PC-9 (cell line): ENCODE measurements at places on chromosomes 11 and 22. TPM values are rescaled to one million over a fixed set of nuclear protein-coding genes. Genes with fewer than 3 reads are reported as not detected.

DNA sequence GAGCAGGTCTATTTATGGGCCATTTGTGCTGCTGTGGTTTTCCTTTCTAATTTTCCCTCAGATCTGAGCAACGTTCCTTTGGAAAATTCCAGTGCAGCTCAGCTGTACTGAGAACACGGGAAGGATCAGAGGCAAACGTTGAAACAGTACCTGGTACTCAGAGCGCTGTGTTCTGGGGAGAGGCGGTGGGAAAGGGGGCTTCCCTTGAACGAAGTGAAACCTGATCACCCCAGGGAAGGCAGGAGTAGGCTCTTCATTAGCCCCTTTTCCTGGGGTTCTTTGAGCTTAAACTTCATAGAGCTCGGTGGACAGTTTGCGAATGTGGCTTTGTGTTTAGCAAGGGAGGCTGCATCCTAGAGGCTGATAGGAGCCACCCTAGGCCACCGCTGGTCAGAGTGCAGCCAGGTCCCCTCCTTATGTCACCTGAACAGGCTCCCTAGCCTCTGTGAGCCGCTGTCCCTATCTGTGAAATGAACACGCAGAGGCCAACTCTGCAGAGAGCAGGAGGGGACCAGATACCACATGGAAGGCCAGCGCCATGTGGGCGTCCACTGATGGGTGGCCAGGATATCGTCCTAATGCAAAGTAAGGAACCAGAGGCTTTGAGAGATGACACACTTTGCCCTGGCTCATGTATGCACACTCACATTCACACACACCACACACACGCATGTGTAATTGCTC is 1464.8 kb downstream of the BRD1 start:
- H3K27me3 ChIP-seq: peaks cover 88% of the 10 kb centered on the region
- no peaks in the 10 kb centered on the region for H3K4me1 ChIP-seq
- no peak overlapping the region for H3K27ac ChIP-seq
- DNase-seq: no peak
- H3K36me3 ChIP-seq: no peaks in the 10 kb centered on the region
- no peak overlapping the region for H3K4me3 ChIP-seq

GRCh38 chr22:49352361-49353169 is 475.1 kb downstream of the BRD1 start:
- no peak overlapping the region for H3K4me3 ChIP-seq
- no peak overlapping the region for H3K27ac ChIP-seq

Gene PARVB
- total RNA-seq: 35.3 and 40.9 TPM in 2 replicates

Gene DHCR7
- 118 and 311 TPM in 2 replicates for total RNA-seq

- no peaks in the 10 kb centered on the region for H3K4me1 ChIP-seq
These were observed 15.4 kb downstream of the SLC3A2 start for GRCh38 chr11:62896049-62896448.

Gene HORMAD2
- 0.20 TPM in 1 of 2 replicates, not detected in the other for total RNA-seq

DNA sequence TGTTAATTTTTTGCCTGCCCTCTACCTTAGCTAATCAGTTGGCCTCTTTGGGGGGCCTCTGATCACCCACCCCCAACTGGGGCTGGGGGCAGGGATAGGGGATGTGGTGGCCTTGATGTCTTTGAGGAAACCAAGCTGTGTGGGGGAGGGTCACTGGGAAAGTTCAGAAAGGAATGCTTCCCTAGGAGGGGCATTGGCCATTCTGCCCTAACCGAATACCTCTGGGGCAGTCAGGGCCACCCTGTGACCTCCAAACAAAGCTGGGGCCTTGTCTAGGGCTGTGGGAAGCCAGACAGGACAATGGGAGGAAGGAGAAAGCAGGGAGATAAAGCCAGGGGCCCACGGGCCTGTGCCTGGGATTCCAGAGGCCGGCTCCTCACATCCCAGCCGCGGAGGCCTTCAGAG is 97.5 kb downstream of the TSPAN18 start:
- H3K27ac ChIP-seq: no peak overlapping the region
- no peaks in the 10 kb centered on the region for H3K36me3 ChIP-seq
- no peak for DNase-seq
- H3K4me3 ChIP-seq: no peak overlapping the region

DNA sequence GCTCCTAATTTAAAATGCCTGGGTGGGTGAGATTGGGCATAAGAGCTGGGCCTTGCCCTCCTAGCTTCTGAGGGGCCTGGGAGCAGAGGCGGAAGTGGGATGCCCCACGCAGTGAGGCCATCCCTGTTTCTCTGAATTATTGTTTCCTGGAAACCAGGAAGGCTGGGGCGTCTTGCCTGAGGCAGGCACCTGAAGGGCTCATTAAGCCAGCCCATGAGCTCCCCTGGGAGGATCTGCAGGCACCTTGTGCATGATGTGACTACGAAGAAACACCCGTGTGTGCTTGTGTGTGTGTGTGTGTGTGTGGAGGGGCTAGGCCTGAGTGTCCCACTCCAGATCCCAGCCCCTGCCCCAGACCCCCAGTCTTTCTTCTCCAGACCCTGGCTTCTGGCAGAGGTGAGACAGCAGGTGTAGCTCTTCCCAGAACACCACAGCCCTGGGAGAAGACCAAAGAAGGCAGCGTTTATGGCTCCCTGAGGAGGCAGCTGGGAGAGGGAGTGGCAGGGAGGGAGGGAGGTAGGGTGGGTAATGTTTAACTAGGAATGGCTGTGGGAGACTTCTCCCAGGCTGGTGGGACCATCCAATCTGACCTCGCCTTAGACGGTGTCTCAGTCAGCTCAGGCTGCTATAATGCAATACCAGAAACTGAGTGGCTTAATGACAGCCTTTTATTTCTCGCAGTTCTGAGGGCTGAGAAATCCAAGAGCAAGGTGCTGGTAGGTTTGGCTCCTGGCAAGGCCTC is 2.1 kb upstream of the BATF2 start:
- no peak overlapping the region for H3K27ac ChIP-seq
- H3K36me3 ChIP-seq: no peaks in the 10 kb centered on the region
- no peak overlapping the region for H3K4me3 ChIP-seq

Gene TRIM6
- 3.9 and 4.8 TPM in 2 replicates for total RNA-seq

Gene SLCO2B1
- total RNA-seq: 1.3 TPM in 1 of 2 replicates, not detected in the other

DNA sequence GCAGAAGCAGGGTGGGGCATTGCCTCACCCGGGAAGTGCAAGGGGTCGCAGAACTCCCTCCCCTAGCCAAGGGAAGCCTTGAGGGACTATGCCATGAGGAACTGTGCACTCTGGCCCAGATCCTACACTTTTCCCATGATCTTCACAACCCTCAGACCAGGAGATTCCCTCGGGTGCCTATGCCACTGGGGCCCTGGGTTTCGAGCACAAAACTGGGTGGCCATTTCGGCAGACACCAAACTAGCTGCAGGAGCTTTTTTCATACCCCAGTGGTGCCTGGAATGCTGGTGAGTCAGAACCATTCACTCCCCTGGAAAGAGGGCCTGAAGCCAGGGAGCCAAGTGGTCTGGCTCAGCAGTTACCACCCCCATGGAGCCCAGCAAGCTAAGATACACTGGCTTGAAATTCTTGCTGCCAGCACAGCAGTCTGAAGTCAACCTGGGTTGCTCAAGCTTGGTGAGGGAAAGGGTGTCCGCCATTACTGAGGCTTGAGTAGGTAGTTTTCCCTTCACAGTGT is 573.7 kb upstream of the ANO3 start:
- H3K27me3 ChIP-seq: no peaks in the 10 kb centered on the region
- no peaks in the 10 kb centered on the region for H3K4me1 ChIP-seq
- H3K4me3 ChIP-seq: no peak overlapping the region
- no peaks in the 10 kb centered on the region for H3K36me3 ChIP-seq
- no peak overlapping the region for H3K27ac ChIP-seq
- no peak for DNase-seq

Gene OR10A2
- not detected in 2 replicates for total RNA-seq

DNA sequence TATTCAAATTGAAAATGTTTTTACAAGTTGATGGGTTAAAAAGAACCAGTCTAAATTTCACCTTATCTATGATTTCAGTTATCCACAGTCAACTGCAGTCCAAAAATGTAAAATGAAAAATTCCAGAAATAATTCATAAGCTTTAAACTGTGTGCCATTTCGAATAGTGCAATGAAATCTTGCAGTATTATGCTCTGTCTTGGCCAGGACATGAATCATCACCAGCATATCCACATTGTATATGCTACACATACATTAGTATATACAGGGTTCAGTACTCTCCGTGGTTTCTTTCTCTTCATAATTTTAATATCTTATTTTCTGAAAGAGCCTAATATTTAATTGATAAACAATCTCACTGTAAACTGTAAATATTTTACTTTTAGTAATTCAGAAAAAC is 45.9 kb downstream of the ARHGAP32 start:
- peaks cover 37% of the 10 kb centered on the region for H3K4me1 ChIP-seq
- no peaks in the 10 kb centered on the region for H3K27me3 ChIP-seq
- no peak overlapping the region for H3K27ac ChIP-seq
- no peak overlapping the region for H3K4me3 ChIP-seq

GRCh38 chr11:103395612-103396011 is 286.4 kb downstream of the DYNC2H1 start:
- H3K27me3 ChIP-seq: no peaks in the 10 kb centered on the region
- H3K36me3 ChIP-seq: no peaks in the 10 kb centered on the region
- DNase-seq: no peak
- no peak overlapping the region for H3K27ac ChIP-seq

Gene POU2AF2
- total RNA-seq: not detected in 2 replicates

- H3K27me3 ChIP-seq: no peaks in the 10 kb centered on the region
- no peak for DNase-seq
- 0 out of 2 replicates have a peak overlapping the region, but pooled peaks have one; percentile 6 for H3K27ac ChIP-seq
- H3K36me3 ChIP-seq: no peaks in the 10 kb centered on the region
- no peak overlapping the region for H3K4me3 ChIP-seq
These were observed 5.2 kb downstream of the POLD4 start for GRCh38 chr11:67347964-67348749.

DNA sequence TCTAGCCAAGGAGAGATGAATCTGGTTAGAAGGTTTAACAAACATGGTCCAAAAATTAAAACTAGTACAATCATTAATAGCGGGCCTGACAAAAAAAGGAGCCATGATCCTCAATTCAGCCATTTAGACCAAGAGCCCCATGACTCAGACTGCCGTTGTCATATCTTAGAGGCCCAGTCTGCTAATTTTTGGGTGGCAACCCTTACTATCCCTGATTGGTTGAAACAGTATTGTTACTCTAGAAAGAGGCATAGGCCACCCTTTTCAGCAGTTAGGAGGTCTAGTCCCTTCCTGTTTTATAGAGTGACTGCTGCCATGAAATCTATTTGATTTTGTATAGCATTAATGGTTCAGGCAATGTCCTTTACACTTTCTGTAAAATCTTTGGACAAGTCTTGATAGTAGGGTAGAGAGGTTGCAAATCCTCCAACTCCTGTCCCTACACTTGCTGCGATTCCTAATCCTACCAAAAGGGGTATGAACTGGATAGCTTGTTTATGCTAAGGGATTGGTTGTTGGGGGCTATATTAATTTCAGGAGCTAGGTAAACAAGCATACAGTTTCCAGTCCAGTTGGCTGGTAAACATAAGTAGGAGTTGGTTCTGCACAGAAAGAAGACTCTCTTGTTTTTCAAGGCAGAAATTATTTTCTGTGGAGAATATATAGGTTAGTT is 1056.3 kb upstream of the CNTN5 start:
- H3K27me3 ChIP-seq: no peaks in the 10 kb centered on the region
- DNase-seq: no peak

DNA sequence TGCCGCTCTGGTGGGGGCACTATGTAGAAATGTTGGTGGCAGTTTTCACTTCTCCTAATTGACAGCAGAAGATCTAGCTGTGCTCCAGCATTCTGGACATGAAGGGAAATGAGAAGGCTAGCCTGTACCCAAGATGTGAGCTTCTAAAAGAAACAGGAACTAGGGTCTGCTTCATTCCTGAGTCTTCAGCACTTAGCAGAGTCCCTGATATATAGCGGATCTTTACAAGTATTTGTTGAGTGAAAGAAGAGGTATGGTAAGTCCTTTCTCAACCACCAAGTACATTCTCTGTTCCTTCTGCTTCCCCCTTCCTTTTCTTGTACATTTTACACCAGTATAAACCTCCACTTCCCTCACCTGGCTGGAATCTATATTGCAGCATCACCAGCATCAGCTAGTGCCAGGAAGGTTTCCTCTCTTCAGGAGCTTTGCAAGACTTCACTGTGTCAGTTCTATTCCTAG is 408.3 kb upstream of the CADM1 start:
- H3K27ac ChIP-seq: no peak overlapping the region
- no peaks in the 10 kb centered on the region for H3K4me1 ChIP-seq
- no peaks in the 10 kb centered on the region for H3K36me3 ChIP-seq
- no peak for DNase-seq
- H3K27me3 ChIP-seq: peaks cover 15% of the 10 kb centered on the region; the same call in 1 of the 2 replicates
- no peak overlapping the region for H3K4me3 ChIP-seq

Gene CCDC116
- 0.33 and 0.63 TPM in 2 replicates for total RNA-seq

Gene RFPL1
- total RNA-seq: not detected in 2 replicates

GRCh38 chr11:103624708-103625623 is 411.5 kb upstream of the DDI1 start:
- no peaks in the 10 kb centered on the region; the same call in 1 of the 2 replicates for H3K36me3 ChIP-seq
- peak overlapping the region; percentile 98 for H3K27ac ChIP-seq
- H3K4me3 ChIP-seq: 0 out of 2 replicates have a peak overlapping the region, but pooled peaks have one; percentile 2
- no peaks in the 10 kb centered on the region for H3K27me3 ChIP-seq

Gene SLC1A2
- total RNA-seq: 0.09 and 0.38 TPM in 2 replicates

GRCh38 chr11:67267188-67268080 is 1.2 kb downstream of the GRK2 start:
- H3K27me3 ChIP-seq: no peaks in the 10 kb centered on the region
- DNase-seq: peak; percentile 67
- peaks cover 33% of the 10 kb centered on the region for H3K4me1 ChIP-seq
- H3K27ac ChIP-seq: peak overlapping the region; percentile 21

Gene XPNPEP3
- 34.3 and 42.7 TPM in 2 replicates for total RNA-seq

DNA sequence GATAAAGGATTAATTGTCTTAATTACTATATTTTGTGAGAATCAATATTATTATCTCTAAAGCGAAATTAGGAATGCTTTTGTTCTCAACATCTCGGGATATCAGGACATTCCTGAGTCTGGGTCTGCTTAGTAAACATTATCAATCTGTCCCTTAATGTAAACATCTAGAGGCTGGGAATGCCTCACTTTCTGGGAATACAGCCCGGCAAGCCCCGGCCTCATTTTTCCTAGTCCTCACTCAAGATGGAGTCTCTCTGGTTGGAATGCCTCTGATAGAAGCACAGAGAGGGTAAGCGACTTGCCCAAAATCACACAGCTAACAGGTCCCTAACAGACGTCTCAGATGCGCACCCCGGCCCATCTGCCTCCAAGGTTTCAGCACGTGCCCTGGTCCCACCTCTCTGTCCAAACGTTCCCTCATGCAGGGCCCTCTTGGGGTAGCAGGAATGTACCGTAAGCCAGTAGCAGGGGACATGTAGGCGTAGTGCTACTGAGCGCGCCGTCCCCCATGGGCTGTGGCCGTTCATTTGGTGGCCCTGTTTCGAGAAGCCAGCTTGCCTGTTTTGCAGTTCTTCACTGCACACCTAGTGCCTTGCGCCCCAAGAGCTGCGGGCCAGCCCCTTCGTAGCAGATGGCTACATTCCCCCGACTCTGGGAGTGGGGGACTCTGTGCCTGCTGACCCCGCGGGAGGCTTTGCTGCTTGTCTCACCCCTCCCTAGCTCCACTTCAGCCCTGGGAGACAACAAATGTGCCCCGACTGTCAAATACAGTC is 62.2 kb upstream of the FADD start:
- peak overlapping the region; percentile 57; the same call in 1 of the 2 replicates for H3K27ac ChIP-seq
- no peak overlapping the region for H3K4me3 ChIP-seq
- H3K36me3 ChIP-seq: peaks cover 51% of the 10 kb centered on the region
- no peaks in the 10 kb centered on the region for H3K27me3 ChIP-seq
- no peak for DNase-seq

Gene OR8A1
- not detected in 2 replicates for total RNA-seq

GRCh38 chr11:8652140-8652539 is 30.3 kb downstream of the TRIM66 start:
- peak; percentile 59 for DNase-seq
- no peaks in the 10 kb centered on the region for H3K36me3 ChIP-seq
- no peak overlapping the region for H3K4me3 ChIP-seq
- no peaks in the 10 kb centered on the region for H3K27me3 ChIP-seq
